Renal cortical epithelial cell (primary cell): ENCODE measurements at places on chromosomes 12 and 14.
A peak's percentile ranks its signal among the peaks of the same experiment; 100 is the strongest.

DNA sequence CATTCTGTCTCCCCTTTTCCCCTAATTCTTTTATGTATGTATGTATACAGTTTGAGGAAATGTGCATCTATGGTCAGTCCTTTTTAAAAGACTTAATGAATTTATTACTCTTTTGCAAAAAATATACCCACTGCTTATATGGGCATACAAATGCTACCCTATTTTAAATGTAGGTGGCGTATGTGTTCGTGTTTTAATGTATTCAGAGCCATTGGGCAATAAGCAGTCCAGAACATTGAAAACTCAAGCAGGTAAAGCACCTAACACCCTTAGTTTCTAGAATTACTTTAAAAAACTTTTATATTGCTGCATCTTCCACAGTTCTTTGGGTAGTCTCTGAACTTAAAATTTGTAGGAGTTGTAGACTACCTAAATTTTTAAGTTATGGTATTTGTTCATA, 42.6 kb upstream of the A2ML1 start:
- no peak for DNase-seq

DNA sequence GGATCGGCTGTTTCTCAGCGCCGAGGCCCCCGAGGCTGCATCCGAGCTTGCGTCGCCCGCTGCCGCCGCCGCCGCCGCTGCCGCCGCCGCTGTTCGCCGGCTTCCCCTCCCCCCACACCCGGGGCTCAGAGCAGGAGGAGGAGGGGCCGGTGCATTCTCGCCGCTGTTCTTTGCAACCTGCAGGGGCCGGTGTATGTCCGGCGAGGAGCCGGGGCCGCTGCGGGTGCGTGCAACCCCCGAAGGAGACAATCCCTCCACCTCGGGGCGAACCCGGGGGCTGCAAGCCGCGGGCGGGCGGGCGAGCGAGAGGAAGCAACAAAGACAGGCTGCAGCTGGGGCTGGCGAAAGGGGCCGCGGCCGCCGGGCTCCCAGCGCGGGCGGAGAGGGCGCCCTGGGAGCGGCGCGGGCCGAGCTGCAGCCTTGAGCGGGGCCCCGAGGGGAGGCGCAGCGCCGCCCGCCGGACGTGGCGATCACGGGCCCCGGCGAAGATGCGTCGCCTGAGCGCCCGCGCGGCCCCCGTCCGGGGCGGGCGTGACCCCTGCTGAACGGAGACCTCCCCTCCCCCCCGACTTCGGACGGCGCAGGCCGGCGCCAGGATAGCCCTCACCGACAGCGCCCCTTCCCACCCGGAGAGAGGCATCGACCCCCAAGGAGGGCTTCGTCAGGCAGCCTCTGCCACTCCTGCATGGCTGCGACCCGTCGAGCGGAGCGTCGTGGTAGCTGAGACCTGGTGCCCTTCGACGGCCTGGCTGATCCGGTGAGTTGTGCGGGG, 702 bp downstream of the FAM222A start:
- DNase-seq: no peak

- DNase-seq: no peak
These were observed 134.8 kb upstream of the DIO3 start for GRCh38 chr14:101426466-101426865.

- no peak for DNase-seq
These were observed 34.1 kb upstream of the TUBA1C start for GRCh38 chr12:49230805-49231194.

DNA sequence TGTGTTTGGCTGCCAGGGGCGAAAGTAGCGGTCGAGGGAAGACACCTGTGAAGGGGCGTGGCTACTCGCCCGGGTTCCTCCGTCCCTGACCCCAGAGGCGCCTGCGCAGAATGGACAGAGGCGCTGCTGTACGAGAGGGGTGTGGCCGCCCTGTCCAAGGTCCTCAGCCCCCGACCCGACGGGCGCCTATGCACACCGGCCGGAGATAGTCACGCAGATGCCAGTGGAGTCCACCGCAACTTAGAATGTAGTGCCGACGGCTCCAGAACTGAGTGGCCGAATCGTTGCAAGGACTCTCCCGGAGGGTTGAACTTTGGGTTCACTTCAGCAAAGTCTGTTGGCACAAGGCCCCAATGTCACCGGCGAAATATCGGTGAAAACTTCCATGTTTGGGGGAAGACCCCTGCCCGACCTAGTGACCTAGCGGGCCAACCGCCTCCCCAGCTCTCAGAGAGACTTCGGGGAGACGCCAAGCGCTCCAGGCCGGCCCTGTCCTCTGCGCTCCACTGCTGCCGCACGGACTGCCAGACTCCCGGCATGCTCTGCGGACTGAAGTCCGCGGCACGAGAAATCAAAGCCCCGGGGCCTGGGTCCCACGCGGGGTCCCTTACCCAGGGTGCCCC, 541 bp upstream of the RNU6-7 start:
- DNase-seq: peak; percentile 54

DNA sequence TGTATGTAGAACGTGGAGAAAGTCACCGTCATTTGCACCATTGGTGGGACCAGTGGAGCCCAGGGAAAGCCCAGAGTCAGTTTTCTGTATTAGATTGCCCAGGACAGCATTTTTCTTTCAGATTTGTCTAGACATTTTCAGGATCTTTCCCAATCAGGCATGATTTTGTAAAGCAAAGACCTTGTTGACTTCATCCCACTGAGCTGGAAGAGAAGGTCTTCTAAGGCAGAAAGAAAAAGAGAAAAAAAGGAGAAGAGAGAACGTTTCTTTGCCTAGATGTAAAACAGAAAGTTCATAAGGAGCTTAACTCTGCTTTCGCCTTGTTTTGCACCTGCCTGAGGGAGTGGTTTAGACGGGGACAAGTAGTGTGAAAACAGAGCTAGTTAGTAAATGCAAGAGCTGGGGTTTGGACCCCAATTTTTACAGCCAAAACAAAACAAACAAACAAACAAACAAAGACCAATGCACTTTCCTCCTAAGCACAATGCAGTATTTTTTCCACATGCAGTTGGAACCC, 273.1 kb downstream of the ZFP36L1 start:
- no peak for DNase-seq

DNA sequence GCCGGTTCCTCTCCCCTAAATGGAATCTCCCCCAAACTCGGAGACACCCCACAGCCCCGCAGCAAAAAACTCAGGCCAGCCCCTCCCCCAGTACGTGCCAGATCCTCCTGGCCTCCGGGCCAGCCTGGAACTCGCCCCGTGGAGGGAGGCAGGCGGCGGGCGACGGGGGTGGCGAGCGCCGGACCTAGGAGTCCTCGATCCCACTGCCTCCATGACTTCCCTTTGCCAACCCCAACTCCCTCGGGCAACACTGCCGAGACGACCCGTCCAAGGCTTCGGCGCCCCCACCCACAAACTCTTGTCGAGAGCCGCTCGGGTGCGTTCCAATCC, 400 bp downstream of the ADCY6 start:
- no peak for DNase-seq

GRCh38 chr12:98224584-98225221, 290.7 kb upstream of the TMPO start:
- peak; percentile 1 for DNase-seq

GRCh38 chr12:27899151-27899661, 73.3 kb downstream of the PTHLH start:
- DNase-seq: peak; percentile 66

DNA sequence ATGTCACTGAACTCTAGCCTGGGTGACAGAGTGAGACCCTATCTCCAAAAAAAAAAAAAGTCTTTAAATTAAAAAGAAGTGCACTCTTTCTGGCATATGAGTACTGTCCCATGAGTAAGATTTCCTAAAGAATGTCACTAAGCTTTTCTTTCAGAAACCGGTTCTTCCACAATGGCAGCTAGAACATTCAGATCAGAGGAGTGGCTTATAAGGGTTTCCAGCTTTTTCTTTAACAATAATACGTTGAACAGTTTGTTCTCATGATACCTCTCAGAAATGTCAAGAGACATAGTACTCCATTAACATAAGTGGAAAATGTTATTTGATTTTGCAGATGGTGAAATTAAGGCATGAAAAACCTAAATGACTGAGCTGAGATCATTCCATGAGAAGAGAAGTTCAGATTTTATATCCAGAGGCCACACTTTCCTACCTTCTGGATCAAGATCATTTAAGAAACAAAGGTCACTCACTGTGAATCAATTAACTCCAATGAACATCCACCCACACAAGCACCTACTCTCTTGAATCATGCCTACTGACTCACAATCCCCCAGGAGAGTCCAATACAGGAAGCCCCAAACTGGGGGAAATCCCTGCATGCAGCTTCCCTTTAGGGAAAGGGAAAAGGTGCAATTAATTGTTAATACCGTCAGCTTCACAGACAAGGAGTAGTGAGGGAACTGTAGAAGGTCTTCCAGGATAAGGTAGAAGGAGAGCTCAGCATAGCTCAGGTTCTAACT, 86.9 kb downstream of the SPTSSA start:
- peak; percentile 89 for DNase-seq

DNA sequence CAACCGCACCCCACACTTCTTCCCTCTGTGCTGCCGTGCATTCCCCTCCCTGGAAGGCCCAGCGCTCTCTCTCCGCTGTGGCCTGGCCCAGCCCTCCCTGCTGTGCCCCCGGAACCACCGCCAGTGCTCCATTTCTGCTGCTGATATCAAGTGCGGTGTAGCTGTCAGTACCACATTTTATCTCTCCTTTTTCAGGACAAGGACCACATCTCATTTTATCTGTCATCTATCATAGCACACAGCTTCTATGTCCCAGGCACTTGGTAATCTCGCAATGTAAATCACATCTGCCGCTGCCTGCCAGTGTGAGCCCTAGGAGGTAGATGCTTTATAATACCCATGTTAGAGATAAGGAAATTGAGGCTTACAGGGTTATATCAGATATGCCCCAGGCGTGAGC, 18.3 kb downstream of the IL31 start:
- DNase-seq: no peak

GRCh38 chr14:79137045-79137430, 966.9 kb downstream of the NRXN3 start:
- DNase-seq: no peak

DNA sequence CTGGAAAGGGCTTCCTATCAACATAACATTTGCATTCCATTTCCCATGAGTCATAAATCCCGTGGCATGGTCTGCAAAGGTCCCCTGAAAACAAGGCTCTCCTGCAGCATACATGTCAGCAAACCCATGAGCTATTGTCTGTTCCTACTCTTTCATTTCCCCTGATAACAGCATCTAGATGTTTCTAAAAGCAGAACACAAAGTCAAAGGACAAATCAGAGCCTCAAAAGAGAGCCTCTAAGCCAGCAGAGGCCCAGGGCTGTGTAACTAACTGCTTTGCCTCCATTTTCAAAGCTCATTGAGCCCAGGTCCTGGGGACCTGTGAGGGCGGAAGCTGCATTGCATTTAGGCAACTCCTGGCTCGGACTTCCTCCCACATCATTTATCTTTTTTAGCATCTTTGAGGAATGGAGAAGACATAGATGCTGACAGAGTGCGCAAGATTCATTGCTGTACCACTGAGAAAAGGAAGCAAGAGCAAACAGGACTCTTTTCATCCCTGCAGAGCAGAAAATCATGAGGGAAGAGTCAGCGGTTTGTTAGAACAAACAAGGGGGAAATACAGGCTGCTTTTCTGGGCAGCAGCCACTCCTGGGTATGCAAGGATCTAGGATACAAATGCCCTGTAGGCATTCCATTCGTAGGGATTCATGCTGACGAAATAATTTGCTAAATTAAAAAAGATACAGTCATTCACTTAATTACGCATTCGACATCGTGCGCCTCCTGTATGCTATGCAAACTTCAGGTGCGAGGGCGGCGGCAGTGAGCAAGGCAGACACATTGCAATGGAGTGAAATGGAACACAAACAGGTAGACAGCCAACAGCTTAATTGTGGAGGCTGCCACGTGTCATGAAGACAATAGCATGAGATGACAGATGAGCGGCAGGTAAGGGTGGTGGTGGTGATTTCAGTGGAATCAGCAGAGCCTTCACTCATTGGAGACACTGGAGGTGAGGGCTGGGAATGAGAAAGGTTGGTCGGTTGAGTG, 131.0 kb downstream of the TMEM132D start:
- no peak for DNase-seq

- DNase-seq: no peak
These were observed 38.7 kb upstream of the ZNF641 start for GRCh38 chr12:48389409-48389808.

DNA sequence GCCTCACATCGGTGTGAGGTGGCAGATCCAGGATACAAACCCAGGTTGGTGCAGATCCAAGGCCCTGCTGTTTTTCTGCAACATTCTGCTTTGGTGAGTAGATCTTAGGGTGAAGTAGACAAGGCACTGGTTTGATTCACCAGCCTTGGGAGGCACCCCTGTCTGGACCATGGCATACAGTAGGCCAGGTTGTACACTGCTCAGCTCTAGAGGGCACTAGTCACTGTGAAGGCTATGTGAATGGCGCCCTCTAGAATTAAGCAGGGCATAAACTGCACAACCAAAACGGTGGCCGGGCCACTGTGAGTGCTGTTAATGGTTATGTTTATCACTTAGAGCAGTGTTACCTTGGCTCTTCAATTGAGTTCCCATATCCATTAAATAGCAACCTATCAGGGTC, 280.6 kb upstream of the PWP1 start:
- DNase-seq: peak; percentile 65

DNA sequence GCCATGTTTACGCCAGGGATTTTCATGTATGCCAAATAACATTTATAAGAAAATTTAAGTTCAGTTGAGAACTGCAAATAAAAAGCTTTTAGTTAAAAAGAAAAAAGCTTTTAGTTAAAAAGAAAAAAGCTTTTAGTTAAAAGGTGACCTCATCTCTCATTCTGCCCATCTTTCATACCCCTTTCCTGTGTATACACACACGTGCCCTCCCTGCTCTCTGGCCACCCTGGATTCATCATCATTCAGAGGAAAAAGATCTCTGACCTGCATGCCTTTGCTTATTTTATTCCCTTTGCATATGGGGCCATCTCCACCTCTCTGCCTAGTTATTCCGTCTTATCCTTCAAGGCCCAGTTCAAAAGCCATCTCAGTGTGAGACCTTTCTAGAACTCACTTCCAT, 38.1 kb upstream of the CDK17 start:
- no peak for DNase-seq

DNA sequence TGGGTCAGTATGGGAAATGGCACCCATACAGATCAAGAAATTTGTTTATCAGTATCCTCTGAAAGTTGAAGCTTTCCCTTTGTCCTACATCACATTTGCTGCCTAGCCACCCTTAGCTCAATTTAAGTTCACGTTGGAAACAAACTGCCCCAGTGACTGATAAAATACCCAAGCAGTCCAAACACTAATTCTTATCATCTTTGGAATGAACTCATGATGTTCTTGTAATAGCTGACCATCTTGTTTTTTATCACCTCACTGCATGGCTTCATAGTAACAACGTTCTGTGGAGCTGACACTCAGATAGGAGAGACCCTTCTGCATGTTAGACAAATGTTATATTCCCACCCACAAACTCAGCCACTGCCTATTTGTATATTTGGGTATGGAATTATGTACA, 93.4 kb downstream of the GPR135 start:
- DNase-seq: no peak

DNA sequence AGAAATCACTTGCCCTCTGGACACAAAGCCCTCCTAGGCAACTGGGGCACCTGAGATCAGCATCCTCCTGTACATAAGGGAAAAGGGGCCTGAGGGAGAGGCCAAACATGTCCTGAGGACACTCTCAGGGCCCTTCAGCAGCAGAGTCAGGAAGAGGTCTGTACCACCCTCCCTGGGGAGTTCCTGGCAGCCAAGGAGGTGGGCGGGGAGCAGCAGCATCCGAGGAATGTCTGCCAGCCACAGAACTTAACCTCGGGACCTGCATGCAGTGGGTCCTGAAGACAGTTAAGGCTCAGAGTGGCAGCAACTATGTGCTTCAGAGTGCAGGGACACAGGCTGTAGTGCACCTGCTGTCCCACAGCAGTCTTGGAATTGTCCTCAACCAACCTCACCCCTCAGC, 62.1 kb downstream of the SPTB start:
- DNase-seq: peak; percentile 30

- DNase-seq: no peak
These were observed 48.3 kb downstream of the NPAS3 start for GRCh38 chr14:32986791-32987540.

GRCh38 chr12:124844411-124845397, 19.0 kb downstream of the SCARB1 start:
- no peak for DNase-seq
